ENCODE measurements at places on chromosomes 3 and 15. TPM values are rescaled to one million over a fixed set of nuclear protein-coding genes. Genes with fewer than 3 reads are reported as not detected.

CLDN11 gene
- total RNA-seq: 39.6 TPM

DNASE1L3 gene
- total RNA-seq: 0.43 TPM

CX3CR1 gene
- total RNA-seq: under 0.01 TPM

HRG gene
- total RNA-seq: not detected

MOBP gene
- total RNA-seq: not detected

SMAD6 gene
- 86.9 TPM for total RNA-seq

SLC7A14 gene
- 0.32 TPM for total RNA-seq

SRGAP3 gene
- total RNA-seq: 4.4 TPM

HIGD2B gene
- total RNA-seq: not detected

GOLGA8H gene
- total RNA-seq: 1.4 TPM

TM4SF18 gene
- 0.86 TPM for total RNA-seq

NEDD4 gene
- 30.5 TPM for total RNA-seq

GRK7 gene
- not detected for total RNA-seq

CRABP1 gene
- total RNA-seq: not detected

DZIP1L gene
- total RNA-seq: 32.0 TPM

EIF4E3 gene
- 7.8 TPM for total RNA-seq

VEPH1 gene
- 55.6 TPM for total RNA-seq

PLSCR4 gene
- 38.6 TPM for total RNA-seq

TMCO5A gene
- not detected for total RNA-seq

HHLA2 gene
- not detected for total RNA-seq

IMPG2 gene
- 0.39 TPM for total RNA-seq

GPR62 gene
- 0.11 TPM for total RNA-seq

GPR171 gene
- not detected for total RNA-seq

GRM7 gene
- total RNA-seq: not detected
